Activated T-helper 9 cell treated with anti-CD3 and anti-CD28 coated beads, Interleukin-2, amount 50 U/mL, for 16 hours (primary cell): ENCODE measurements at places on chromosomes 1 and 21.

GRCh38 chr1:23634840-23635651 lies 56.6 kb upstream of the RPL11 start:
- DNase-seq = no peak

GRCh38 chr1:77994117-77994705 lies 10.5 kb upstream of the DNAJB4 start:
- no peak for DNase-seq

- no peak for DNase-seq
Measured at GRCh38 chr1:69055194-69055593, 512.5 kb upstream of the LRRC7 start.

GRCh38 chr1:7107109-7107830 lies 322.0 kb downstream of the CAMTA1 start:
- no peak for DNase-seq

DNA sequence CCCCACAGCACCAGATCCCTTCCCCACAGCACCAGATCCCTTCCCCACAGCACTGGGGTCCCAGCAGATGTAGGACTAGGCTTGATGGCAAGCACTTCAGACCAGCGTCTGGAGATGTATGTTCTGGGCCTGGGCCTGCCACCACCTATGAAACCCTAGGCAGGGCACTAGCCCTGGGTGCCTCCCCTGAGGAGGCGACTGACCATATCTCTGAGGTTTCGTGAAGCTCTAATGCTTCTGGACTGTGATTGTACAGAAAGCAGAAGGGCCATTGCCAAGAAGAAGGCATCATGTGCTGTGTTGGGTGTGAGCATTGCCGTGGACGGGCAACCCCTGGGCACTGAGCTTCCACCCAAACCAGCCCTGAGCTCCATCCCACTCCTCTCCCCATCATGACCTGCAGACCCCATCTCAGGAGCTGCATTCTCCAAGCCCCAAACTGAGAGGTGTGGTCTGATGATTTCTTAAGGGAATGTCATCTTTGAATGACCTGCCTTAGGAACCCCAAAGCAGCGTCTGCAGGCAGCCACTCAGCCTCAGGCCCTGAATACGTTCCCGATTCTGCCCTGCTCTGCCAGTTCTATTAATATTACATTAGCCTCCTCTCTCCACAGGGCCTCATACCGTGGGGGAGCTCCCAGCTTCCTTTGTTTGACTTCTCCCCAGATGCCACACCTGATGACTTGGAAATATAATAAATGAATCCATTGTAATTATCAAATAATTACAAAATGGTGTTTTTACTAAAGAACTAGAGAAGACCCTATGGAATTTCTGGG lies 163.4 kb downstream of the TRIM33 start:
- no peak for DNase-seq

DNA sequence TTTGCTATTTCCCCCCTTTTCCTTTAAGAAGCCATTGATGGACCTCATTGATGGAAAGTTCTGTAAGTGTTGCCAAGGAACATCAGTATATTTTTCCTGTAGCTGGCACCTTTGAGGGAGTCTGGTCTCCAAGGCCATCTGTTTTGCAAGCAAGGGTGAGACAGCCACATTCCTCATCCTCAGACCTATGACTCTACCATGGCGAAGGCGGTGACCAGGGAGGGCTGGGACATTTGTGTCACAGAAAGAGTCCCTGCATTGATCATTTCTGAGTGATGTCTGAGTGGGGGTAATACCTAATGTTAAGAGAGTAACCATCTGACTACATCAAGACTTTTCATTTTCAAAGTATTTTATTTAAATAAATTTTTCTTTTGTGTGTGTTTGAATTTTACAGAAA lies 35.4 kb downstream of the KIAA0040 start:
- no peak for DNase-seq
